Subcutaneous preadipocyte (primary cell): ENCODE measurements at places on chromosomes 7 and 10. TPM values are rescaled to one million over a fixed set of nuclear protein-coding genes. Genes with fewer than 3 reads are reported as not detected.

Gene TNS3
- total RNA-seq: 5.9 and 8.1 TPM in 2 replicates

Gene PIK3CG
- not detected in 2 replicates for total RNA-seq

Gene PPP1R17
- not detected in 2 replicates for total RNA-seq

Gene NPY4R2
- total RNA-seq: not detected in 2 replicates

Gene SPDYE16
- under 0.01 TPM in 1 of 2 replicates, not detected in the other for total RNA-seq

Gene TSPAN12
- total RNA-seq: 0.37 and 0.78 TPM in 2 replicates

Gene PTPRN2
- 0.20 and 0.37 TPM in 2 replicates for total RNA-seq

Gene ASAH2B
- total RNA-seq: 1.8 and 3.1 TPM in 2 replicates

Gene HMX2
- total RNA-seq: not detected in 2 replicates

Gene GNGT1
- total RNA-seq: not detected in 2 replicates

Gene UFSP1
- total RNA-seq: 7.7 and 9.2 TPM in 2 replicates

Gene TRIM24
- total RNA-seq: 7.3 and 13.5 TPM in 2 replicates

Gene HYCC1
- total RNA-seq: 99.9 and 158 TPM in 2 replicates

Gene SAMD8
- total RNA-seq: 20.2 and 23.1 TPM in 2 replicates

Gene MLXIPL
- 0.39 and 1.5 TPM in 2 replicates for total RNA-seq

Gene OR9A2
- total RNA-seq: not detected in 2 replicates

Gene ARPC1A
- total RNA-seq: 248 and 279 TPM in 2 replicates

Gene SLC26A4
- 0.37 and 0.39 TPM in 2 replicates for total RNA-seq

Gene CRHR2
- total RNA-seq: not detected in 2 replicates

Gene CYP2E1
- under 0.01 and 0.39 TPM in 2 replicates for total RNA-seq

Gene GPR26
- not detected in 2 replicates for total RNA-seq

Gene FZD8
- 0.37 and 3.7 TPM in 2 replicates for total RNA-seq

Gene PNLIP
- total RNA-seq: not detected in 2 replicates

Gene TMUB1
- total RNA-seq: 12.5 and 15.8 TPM in 2 replicates

Gene TSC22D4
- total RNA-seq: 27.9 and 45.0 TPM in 2 replicates

Gene FLNC
- 99.9 and 102 TPM in 2 replicates for total RNA-seq

Gene BMPR1A
- total RNA-seq: 37.8 and 48.9 TPM in 2 replicates
